NCI-H510A treated with DMSO at 0.1 percent for 48 hours (cell line): ENCODE measurements at places on chromosomes 2 and 18.

DNA sequence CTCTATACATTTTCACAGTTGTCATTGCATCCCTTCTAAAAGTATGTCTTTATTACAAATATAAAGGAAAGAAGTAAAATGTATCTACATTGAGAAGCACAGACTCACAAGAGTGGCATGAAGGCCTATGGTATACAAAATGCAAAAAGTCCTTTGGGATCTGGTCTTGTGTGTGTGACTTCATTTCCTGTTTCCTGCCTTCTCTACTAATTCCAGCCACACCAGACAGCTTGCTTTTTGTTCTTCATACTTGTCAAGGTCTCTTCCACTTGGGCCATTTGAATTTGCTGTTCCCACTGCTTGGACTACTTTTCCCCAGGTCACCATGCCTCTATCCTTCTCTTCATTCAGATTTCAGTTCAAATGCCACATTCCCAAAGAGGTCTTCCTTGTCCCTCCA is 6.7 kb upstream of the PNO1 start:
- DNase-seq = no peak

DNA sequence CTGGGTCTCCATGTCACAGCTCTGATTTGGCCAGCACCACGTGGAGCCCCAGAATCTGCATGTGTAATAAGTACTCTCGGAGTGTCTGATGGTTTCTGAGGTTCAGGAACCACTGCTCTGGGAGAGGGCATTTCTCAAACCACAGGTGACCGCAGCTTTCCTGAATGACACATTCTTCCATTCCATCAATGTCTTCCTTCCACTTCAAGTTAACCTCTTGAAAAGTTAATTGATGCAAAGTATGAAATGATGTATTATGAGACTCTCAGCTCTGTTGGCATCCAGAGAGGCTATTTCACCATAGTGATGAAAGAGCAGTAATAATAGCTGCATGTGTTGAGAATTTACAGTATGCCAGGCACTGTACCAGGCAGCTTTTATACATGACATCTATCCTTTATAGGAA is 61.3 kb upstream of the CRIM1 start:
- no peak for DNase-seq

DNA sequence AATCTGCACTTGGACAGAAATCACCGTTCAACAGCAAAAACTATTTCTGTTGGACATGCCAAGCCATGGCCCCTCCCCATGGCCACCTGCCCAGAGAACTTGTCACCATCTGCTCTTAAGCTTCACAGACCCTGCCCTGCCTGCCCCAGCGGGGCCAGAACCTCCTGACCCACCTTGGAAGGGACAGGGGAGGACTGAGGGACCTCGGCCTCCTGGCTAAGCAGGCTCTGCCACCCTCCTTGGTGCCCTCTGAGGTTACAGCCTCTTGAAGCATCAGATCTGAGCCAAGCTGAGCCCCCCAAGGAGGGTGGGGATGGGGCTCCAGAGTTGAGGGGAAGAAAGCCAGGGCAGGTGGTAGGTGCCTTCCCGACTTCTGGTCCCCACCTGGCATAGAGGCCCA is 6.5 kb downstream of the TEX261 start:
- no peak for DNase-seq

DNA sequence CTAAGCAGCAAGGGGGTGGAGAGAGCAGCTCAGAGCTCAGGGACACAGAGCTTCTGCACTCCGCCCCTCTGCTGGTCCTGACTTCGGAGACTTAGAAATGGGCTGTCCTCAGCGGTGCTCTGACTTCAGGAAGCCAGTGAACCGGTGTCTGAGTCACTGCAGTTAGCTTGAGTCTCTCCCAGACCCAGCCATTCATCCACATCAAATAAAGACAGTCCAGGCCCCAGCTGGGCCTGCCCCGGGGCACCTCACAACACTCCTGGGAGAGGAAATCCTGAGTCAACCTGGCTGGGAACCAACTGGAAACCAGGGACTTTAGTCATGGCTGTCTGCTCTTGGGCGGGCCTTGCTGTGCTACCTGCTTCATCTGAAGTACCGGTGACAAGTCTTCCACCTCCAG is 5.4 kb upstream of the ITGB6 start:
- no peak for DNase-seq

DNA sequence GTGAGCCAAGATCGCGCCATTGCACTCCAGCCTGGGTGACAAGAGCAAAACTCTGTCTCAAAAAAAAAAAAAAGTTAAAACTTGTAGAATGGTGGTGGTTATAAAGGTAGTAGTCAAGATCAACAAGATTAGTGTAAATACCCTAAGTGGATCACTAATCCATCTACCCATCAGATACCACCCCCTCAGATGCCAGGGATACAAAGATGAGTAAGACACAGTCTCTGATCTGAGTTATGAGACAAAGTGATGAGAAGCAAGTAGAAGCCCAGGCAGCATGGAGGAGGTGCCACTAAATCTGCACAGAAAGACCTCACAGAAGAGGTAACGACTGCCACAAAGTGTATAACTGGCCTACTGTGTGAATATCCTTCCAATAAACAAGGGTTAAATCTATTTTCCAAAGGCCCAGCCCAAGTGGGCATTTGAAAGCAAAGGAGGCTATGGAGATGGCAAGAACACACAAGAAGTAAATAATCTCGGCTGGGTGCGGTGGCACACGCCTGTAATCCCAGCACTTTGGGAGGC is 20.2 kb downstream of the NFE2L2 start:
- DNase-seq = no peak

DNA sequence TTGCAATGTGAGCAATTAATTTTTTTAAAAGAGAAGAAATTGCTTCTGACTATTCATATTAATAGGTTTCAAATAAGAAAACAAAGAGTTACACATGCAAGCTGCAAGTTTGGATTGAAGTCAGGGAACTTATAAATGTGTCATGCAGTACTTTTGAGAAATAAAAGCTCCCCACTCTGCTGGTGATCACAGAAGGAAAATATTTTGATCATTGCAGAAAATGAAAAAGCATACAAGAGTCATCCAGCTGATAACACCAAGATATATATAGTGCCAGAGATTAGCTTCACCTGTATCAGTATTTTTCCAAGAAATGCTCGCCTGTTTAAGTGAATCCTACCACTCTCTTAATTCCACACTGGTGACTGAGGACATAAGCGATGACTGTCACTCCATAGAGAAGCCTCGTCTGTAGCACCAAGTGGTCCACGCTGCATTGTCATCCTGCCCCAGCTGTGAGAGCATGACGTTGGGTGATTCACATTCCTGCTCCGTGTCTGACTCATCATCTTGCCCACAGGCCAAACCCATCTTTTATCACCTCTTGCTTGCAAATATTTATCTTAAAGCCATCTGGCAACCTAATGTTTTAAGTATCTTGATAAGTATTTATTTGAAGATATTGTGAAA is 178.0 kb downstream of the ASXL3 start:
- peak; percentile 95 for DNase-seq

GRCh38 chr2:175577368-175577970 is 396.0 kb upstream of the ATP5MC3 start:
- no peak for DNase-seq

DNA sequence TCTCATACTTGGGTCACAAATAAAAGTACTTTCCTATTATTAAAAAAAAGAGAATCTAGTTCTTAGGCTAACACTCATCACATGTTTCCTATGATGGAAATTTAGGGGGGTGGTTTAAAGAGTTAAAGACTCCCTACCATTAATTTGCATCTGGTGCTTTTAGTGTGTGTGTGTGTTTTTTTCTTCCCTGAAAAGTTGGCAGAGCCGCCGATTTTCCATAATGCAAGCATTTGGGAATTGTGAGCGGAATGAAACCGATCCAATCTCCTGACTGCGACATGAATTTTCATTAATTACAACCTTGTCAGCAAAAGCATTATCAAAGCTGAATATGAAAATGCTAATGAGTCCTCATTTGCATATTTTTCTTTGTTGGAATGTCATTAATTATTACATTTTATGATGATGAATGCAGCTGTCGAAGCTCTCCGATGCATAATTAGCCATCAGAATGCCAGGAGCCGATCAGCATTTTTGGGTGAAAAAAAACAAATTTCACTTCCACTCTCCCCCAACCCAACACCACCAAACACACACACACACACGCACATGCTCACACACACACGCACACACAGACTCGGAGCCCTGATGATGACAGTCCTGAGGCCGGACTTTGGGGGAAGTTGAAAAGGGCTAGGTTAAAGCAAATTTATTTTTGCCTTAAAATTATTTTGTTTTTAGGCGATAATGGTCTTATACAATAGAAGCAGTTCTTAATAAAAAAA is 165.4 kb downstream of the TCF4 start:
- DNase-seq = no peak

DNA sequence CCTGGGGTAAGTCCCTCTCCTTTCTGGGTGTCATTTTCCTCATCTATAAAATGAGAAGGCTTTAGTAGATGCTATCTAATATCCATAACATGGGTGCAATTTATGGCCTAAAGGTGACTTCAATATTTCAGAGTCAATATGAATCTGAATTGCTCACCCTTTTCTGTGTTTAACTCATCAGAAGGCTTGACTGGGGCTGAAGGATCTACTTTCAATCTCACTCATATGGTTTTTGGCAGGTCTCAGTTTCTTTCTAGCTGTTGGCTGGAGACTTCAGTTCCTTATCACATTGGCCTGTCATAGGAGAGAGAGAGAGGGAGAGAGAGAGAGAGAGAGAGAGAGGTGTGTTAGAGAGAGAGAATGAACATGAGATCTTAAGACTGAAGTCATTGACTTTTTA is 343.7 kb upstream of the MEX3C start:
- DNase-seq = no peak

DNA sequence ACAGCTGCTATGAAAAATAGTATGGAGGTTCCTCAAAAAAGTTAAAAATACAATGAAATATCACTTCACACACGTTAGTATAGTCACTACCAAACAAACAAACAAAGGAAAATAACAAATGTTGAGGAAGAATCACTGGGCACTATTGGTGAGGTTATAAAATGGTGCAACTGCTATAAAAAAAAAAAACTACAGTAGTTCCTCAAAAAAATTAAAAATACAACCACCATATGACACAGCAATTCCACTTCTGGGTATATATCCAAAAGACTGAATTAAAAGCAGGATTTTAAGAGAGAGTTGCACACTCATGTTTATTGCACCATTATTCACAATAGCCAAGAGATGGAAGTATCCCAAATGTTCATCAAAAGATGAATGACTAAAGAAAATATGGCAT is 80.9 kb upstream of the POU3F3 start:
- no peak for DNase-seq

DNA sequence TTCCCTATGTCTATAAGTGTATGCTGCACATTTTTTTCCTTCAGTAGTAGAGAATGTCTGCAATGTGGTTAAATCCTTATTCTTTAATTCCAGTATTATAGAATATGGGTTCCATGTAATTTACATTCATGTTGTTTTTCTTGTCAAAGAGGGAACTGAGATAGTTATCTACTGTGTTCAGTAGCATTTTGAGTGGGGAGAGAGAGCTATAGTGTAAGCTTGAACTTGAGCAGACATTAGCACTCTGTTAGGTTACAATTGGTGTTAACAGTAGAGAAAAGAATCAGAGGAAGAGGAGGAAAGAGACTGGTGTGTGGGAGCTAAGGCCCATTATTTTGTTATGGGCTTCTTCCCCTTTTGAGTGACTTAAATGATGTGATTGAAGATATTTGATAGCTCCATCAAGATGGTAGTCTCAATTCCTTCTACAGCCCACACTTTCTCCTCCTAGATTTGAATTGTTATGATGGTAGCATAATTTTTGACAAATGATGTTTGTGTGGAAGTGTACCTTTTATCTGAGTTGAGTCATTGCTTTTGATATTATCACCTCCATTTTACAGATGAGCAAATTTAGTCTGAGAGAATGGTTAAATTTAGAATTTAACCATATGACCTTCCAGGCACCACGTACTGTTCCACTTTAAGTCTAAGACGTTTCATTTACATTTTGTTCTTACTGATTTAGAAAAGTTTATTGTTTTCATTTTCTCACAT is 71.3 kb downstream of the FMNL2 start:
- no peak for DNase-seq

- DNase-seq = no peak
Observed at GRCh38 chr18:55265984-55266383, 306.7 kb upstream of the CCDC68 start.

- DNase-seq = peak; percentile 2
Observed at GRCh38 chr2:88967844-88968243, 276.4 kb downstream of the RPIA start.
